ENCODE measurements at places on chromosomes 2 and 18.
A peak's percentile ranks its signal among the peaks of the same experiment; 100 is the strongest.

- no peak for DNase-seq
These were observed 431 bp upstream of the EIF5B start for GRCh38 chr2:99336804-99337112.

DNA sequence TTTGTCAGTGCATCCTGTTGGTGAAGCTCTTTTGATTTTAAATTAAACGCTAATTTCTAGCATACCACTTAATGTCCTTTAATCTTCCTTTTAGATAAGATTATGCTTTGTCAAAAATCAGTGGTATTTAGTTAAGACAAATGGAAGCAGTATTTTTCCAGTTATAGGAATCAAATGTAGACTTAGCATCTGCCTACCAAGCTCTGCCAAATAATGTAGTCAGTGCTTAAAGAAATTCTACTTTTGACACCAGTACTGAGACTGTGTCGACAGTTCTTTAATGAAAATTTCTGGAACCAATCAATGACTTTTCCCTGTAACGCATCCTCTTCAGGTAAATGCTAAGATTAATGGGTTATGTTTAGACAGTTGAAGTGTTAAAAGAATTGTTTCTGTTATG is 803.3 kb upstream of the FAM98A start:
- no peak for DNase-seq

- DNase-seq = no peak
These were observed 102.9 kb downstream of the GATA6 start for GRCh38 chr18:22272242-22272641.

DNA sequence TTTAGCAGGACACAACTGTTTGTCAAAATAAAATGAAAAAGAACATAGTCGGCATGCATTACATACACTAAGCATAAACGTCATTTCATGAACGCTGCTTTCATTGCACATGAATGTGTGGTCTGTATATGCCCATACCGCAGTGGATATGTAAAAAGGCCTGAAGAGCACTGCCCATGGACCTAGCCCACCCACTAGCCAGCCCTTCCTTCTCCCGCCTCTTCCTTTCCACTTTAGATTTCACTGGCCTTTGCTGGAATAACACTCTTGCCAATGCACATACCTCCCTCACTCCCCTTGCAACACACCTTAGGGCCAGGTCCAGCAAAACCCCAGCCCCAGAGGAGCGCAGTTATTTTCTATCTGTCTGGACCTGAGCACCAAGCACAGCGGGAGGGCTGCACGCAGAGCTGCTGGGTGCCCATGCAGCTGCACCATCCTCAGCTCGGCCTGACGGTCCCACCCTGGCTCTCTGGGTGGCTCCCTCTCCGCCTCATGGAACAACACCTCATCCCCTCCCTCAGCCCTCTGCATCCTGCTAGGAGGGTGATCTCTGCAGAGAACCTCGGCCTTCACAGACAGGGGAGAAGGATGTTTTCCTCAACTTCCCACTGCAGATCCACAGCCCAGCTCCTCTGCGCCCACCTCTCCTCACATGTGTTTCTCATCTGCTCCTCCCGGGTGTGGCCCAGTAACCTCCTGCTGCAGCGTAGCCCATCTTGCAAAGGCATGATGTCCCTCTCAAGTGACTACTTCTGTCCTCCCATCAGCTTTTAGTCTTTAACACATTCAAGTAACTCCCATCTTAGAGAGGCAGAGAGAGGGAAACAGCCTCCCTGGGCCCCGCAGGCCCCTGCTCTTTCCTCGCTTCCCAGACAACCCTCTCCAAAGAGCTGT is 72.7 kb downstream of the FBXO15 start:
- no peak for DNase-seq

DNA sequence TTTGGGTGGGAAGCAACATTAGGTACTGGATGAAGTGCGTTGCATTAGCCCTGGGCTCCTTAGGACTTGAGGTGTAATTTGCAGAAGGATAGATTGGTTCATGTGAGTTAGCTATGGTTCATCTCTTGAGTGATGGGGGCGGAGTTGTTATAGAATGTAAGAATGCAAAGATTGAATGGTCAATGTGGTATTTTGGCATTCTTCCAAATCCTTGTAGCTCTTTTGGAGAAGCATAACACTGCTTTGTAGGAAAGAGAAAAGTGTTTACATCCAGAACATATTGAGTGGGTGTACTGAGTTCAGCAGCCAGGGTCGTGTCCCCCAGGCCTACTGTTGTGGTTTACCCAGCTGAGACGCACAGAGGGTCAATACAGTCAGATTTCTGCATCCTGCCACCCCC is 173.5 kb downstream of the FMNL2 start:
- no peak for DNase-seq

DNA sequence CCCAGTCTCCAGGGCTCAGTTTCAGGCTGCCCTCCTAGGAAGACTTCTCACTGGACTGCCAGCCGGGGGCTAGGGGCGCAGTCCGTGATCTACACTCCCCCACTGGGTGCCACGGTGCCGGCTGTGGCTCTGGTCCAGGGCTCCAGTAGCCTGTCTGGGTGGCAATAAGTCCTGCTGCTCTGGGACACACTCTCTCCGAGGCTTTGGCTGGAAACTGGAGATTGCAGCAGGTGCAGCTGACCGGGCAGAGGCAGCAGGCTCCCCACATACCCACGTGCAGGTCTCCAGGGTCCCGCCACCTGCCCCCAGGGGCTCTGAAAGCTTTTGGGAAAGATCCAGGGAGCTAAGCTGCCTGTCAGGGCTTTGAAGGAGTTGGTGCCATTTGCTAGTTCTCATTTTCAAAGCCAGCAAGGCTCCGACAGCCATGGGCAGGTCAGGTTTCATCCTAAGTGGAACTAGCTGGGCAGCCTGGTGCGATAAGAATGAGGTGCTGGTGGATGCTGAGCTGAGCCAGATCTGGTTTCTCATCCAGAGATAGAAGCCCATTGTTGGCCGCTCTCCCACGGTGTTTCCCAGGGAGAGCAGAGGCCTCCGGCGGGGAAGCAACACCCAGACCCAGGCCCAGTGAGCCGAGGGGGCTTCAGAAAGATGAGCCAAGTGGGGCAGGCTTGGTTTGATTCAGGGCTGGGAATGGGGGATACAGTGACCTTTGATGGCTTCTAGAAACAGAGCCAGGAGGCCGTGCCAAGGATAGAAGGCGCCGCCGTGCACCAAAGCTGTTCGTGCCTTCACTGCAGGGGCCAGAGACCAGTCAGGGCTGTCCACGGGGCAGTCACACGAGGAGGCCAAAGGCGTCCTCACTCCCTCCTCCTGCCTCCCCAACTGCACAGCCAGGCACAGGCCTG is 141.7 kb upstream of the GPC1 start:
- no peak for DNase-seq

DNA sequence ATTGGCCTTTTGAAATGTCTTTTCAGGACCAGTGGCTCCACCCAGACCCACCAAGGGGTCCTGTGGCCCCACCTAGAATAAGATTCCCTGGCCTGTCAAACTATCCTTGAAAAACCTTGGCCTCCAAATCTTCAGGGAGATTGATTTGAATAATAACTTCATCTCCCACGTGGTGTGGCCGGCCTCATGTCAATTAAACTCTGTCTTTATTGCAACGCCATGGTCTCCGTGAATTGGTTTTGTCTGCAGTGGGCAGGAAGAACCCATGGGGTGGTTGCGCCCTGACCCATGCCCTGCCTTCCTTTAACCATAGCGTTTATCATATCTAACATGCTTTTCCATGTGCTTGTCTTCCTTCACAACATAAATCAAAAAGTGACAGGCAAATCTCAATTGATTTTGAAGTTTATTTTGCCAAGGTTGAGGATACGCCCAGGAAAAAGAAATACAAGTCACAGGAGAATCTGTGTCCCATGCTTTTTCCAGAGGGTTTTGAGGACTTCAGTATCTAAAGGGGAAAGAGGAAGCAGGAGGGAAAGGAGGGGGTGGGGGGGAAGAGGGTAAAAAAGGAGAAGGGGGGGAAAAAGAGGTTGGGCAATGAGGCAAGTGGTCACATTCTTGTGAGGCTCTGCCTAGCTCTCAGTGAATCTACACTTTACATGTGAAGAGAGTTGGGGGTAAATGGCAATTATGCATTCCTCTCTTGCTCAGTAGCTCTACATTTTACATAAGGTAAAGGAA is 66.5 kb upstream of the CABLES1 start:
- DNase-seq = peak; percentile 64

DNA sequence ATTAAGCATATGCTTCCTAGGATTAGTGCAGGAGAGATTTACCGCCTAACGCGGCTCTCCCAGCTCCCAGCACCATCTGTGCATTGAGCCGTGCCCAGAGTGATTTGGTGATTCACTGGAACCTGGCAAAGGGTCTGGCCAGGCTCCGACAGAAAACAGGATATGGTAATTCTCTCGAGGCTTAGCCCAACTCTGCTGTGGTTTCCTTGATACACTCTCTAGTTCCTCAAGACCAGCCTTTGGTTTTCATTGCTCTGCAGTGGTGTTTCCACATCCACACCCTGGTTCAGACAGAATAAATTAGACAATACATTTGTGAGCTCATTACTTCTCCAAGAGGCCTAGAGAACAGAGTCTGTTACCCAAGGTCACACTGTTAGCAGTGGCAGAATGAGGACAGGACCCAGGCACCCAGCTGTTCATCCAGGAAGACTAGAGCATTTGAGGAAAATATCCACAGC is 23.0 kb upstream of the SMAD2 start:
- peak; percentile 98 for DNase-seq

GRCh38 chr2:75790814-75791467 is 80.2 kb upstream of the GCFC2 start:
- no peak for DNase-seq

DNA sequence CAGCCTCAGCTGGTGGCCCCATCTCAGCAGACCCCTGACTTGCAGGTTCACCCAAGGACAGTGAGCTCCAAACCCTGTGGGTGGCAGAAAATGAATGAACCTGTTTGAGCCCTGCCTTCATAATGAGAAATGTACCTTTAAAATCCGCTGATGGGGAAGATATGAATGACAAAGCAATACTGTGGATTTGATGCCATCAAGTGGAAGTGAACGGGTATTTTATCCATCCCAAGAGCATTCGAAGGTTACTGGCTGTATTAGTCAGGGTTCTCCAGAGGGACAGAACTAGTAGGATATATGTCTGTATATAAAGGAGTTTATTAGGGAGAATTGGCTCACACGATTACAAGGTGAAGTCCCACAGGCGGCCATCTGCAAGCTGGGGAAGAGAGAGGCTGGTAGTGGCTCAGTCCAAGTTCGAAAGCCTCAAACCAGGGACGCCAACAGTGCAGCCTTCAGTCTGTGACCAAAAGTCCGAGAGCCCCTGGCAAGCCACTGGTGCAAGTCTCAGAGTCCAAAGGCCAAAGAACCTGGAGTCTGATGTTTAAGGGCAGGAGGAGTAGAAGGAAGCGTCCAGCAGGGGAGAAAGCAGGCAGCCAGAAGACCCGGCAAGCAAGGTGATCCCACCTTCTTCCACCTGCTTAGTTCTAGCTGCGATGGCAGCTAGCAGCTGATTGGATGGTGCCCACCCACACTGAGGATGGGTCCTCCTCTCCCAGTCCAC is 32.1 kb downstream of the TOGARAM2 start:
- peak; percentile 50 for DNase-seq

GRCh38 chr18:76456823-76457222 is 38.2 kb downstream of the ZNF516 start:
- no peak for DNase-seq

DNA sequence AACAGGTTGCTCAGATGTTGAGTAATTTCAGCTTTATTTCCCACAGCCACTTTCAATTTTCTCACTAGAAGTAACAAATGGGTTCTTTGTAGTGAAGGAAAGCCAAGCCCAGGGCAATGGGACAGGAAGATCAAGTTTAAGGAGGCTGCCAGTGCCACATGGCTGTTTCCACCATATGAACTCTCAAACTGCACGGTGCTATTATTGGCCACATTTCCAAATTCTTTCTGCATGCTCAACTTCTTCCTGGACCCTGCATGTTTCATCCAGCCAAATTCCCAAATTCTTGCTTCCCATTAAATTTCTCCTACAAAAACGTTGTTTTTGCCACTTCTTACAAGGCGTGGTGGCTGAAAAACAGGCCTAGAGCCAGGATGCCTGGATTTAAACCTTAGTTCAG is 193.3 kb upstream of the SPHKAP start:
- DNase-seq = no peak

DNA sequence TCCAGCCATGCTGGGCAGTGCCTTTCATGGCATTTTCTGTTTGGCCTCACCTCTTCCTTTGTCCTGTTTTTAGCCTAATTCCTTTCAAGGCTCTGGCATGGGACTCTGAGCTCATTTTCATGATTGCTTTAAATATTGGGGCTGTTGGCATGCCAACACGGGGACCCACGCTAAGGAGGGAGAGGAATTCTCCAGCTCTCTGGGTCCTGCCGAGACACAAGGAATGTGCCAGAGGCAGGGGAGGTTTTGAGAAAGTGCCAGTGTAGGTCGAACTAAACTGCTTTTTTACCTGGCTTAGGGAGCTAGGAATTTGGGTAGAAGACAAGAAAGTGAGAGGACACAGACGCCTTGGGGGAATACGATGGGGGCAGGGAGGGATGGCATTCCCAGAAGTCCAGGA is 42.3 kb downstream of the RPL37A start:
- DNase-seq = no peak

DNA sequence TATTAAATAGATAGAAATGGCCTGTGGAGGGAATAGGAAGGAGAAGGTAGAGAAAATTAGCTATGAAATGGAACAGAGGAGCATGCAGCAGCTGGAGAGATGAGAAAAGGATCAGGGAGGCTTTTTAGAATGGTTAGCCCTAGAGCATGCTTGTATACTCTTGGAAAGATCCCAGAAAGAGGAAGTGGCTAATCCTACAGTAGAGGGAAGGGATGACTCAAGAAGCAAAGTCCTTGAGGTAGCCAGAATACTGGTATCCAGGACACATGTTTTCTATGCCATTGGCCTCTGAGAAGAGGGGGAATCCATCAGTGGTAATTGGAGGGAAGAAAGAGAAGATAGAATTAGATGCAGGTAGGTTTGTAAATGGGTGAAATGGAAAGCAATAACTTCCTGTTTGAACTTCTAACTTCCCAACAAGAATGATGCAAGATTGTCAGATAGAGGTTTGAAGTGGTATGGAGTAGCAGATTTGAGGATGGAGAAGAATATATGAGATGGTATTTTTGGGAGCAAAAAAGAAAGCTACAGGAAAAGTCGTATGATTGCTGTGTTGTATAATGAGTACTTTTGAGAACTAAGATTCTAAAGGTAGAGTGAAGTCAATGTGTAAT is 17.1 kb upstream of the OSBPL6 start:
- peak; percentile 12 for DNase-seq

GRCh38 chr2:100207411-100207885 is 65.1 kb upstream of the AFF3 start:
- DNase-seq = no peak

GRCh38 chr2:133942398-133942797 is 311.5 kb upstream of the MGAT5 start:
- DNase-seq = no peak

GRCh38 chr18:8835521-8835953 is 130.2 kb downstream of the MTCL1 start:
- peak; percentile 7 for DNase-seq

DNA sequence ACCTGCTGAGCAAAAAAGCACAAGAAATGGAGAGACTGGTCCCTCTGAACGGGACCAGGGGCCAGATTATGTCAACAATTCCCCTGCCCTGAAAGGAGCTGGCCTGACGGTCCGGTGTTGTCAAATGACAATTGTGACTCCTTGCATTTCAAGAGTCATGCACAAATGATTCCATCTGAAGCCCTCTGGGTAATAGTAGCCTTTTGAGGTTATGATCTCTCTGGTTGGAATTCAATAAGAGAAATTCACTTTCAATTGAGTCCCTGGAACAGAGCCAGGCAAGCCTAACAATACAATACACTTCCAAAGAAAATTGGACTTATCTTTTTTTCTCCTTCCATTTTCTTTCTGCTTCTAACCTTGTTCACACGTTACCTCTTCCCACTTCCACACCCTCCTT is 116.9 kb downstream of the C1D start:
- no peak for DNase-seq

- no peak for DNase-seq
These were observed 31.6 kb downstream of the B3GNT2 start for GRCh38 chr2:62227386-62228075.

All from inflammatory macrophage (primary cell).